ENCODE measurements at places on chromosomes 13 and 19.

DNA sequence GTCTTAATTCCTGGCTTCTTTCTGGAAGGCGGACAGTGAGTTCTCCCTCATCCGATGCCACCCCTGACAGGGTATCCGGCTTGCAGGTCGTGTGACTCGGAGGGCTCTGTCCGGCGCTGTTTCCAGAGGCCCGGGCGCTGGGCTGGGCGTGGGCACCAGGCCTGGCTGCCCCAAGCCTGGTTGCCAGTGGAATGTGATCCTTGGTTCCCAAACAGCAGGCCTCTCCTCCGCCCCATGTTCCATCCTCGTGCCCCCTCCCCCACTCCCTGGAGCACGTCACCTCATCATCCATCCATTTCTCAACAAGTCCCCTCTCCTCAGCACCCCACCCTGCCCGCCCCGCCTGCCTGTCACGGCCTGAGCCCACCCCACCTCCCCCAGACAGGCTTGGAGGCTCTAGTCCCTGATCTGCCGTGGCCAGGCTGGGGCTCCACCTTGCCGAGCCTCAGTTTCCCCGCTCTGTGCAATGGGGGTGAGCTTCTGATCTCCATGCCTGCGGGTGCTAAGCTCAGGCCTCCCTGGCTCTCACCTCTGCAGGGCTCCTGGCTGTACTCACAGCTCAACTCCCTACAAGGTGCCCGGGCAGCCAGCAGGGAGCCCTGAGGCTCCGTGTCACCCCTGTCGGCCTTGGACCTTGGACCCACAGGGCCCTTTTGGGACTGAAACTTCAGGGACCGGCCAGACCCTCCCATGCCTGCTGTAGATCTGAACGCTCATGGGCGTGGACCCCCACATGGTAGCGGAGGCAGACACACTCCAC lies 2.3 kb downstream of the TBXA2R start:
- DNase-seq: no peak

DNA sequence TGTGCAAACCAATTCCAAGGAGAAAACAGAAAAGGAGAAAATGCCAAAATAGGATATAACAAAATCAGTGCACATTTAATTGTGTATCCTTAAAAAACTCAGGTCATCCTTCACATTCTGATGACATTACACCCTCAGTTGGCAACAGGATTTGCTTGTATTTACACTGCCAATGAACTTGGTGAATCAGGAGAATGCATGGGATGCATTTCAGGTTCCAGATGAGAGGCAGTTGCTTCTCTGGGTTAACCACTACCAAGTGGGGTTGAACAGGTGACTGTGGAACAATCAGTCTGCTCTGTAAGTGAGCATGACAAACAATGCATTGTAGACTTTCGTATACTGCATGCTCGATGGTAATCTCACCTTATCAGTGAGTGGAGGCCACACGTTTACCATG lies 79.1 kb downstream of the STARD13 start:
- no peak for DNase-seq

DNA sequence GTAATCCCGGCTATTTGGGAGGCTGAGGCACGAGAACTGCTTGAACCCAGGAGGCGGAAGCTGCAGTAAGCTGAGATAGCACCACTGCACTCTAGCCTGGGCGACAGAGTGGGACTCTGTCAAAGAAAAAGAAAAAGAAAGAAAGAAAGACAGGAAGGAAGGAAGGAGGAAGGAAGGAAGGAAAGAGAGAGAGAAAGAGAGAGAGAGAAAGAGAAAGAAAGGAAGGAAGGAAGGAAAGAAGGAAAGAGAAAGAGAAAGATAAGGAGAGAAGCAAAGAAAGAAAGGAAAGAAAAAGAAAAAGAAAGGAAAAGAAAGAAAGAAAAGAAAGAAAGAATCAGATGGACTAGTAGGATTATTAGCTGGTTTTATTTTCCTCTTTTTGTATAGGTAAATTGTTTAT lies 22.8 kb downstream of the ZNF541 start:
- DNase-seq: no peak

- no peak for DNase-seq
Observed at GRCh38 chr19:28577666-28578065, 635.3 kb downstream of the UQCRFS1 start.

DNA sequence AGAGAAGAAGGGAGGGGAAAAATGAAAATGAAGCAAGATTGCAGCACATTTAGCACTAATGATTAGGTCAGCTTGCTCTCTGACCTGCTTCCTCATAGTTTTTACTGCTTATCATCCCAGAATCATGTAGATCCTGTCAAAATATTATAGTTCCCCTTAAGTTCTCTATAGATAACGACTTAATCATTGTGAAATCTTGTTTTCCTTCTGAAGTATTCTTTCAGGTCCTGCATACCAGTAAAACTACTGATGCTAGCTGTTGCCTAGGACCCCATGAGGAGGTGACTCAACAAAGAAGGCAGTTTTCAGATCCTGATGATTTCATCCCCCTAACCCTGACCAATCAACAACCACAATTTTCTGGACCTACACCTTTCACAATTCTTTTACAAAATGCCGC lies 1131.7 kb downstream of the SLITRK5 start:
- no peak for DNase-seq

DNA sequence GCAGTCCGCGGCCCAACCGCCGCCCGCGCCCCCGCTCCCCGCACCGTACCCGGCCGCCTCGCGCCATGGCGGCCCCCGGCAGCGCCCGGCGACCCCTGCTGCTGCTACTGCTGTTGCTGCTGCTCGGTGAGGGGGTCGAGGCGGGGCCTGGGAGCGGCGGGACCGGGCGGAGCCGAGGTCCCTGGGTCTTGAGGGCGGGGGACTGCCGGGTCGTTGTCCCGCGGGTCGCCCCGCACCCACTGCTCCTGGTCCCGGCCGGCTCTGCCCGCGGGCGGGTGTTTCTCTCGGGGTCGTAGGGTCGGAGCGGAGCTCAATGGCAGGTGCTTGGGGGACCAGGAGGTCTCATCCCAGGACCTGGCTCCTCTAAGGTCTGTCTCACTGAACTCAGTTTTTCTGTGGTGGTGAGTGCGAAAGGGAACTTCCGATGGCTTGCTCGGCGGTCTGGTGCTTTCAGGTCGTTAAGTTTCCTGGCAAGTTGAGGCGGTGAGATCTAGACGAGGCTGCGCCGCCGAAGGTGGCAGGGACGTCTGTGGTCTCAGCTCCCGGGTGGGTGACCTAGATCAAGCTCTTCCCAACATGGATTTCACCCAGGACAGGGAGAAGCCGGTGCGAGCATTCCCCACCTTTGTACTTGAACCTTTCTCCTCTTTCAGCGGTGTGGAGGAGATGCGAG lies 467 bp downstream of the LAMP1 start:
- DNase-seq: peak; percentile 22

DNA sequence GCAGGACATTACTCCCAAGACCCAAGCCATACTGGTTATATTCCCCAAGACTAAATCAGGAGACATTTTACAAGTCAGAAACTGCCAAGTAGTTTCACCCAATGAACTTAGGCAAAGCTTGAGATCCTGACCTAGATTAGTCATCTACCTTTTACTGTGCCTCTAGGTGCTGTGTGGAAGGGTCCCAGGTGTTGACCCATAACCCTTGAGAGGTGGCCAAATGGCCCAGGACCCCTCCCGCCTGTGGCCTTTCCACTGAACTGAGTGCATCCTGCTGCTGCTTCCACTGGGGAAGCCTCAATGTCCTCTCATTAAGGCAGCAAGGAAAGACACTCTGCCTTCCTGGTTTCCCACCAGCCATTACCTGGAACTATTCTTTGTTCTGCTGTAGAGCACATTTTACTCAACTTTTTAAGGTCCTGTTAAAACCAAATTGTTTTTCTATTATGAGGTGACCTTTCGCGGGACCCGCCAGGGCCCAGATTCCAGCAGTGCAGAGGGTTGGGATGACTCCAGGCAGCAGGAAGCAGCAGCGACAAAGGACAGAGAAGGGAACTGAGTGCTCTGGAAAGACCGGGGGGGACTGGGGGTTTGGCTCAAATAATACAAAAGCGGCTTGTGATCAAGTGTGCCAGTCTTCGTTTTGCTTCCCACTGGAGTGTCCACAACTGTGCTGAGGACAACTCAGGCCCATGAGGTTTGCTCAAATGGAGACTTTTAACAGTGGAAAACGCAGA lies 27.1 kb downstream of the ANKRD10 start:
- no peak for DNase-seq

DNA sequence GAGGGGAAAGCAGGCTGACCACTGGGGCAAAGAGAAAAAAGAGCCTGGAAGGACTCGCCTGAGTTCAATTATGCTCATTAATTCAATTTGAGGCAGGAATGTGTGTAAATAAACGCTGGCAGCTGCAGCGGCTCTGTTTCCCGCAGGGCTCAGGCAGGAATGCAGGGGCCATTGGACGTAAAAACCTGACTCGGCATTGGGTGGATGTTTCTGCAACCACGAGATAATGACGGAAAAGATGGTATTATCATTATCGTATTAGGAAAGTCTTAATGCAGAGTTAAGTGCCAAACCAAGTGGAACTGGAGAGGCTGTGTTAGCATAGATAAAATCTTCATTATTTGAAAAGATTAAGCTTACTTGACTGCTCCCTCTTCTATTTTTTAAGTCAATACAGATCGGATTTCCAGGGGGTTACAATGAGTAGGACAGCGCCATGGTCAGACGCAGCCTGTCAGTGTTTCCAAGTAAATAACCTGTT lies 169.8 kb downstream of the SHISA2 start:
- DNase-seq: peak; percentile 22

DNA sequence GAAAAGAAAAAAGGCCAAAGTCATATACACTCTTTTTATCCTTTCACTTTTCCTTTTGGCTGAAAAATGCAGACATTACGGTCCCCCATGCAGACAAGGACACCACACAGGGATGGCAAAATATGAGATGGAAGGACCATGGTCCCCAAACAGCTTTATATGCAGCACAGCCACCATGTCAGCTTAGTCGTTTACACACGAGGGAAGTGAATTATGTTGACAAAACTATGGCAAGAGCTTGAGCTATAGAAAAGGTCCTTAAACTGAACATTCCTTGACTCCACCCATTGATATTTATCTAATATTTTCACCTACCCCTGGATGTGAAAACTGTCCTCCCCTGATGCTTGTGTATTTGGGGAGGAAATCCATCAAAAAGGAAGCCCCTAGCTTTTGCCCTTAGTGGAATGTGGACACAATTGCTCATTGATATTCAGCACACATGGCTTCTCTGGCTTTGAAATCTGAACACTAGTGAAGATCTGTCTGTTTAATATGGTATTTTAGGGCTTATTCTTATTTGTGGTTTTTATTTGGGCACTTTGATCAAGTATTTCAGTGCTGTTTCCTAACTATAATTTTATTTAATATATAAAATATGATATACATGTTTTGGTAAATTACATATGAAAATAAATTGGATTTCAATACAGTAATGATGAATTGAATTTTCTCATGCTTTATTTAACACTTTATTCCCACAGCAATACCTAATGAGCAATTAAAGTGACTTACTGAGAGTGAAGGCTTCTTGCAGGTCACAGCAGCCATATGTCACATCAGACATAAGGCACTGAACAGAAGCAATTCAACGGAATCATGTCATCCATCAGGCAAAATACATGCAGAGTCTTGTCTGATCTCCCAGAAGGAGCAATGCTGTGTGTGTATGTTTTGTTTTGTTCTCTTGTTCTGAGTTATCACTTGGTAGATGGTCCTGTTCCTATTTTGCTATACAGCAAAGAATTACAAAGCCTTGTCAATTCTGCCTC lies 6.8 kb upstream of the GTF2F2 start:
- no peak for DNase-seq

DNA sequence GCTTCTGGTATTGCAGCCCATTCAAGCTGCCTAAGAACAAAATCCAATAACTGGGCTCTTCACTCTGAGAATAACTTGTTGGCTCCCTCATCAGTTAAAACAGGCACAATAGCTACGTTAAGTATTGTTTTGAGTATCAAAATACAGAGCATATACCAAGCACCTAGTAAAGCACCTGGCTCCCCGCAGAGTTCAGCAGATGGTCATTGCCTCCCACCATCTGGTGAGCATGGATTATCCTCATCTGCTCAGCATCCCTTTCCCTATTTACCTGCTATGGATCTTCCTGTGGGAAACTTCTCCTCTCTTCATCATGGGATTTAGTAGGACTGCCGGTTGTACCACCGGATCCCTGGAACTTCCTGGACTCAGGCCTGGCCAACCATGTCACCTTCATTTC lies 199.2 kb upstream of the MAB21L1 start:
- no peak for DNase-seq

All from BE2C (cell line).